ENCODE measurements at places on chromosomes 1 and 21. TPM values are rescaled to one million over a fixed set of nuclear protein-coding genes. Genes with fewer than 3 reads are reported as not detected.

TOE1 gene
- 12.9 TPM for total RNA-seq

F13B gene
- under 0.01 TPM for total RNA-seq

AIRE gene
- total RNA-seq = not detected

ADPRS gene
- 26.4 TPM for total RNA-seq

INSRR gene
- total RNA-seq = not detected

CRB1 gene
- total RNA-seq = not detected

SESN2 gene
- 5.0 TPM for total RNA-seq

MFSD2A gene
- total RNA-seq = 0.44 TPM

LY9 gene
- not detected for total RNA-seq

EPHA10 gene
- total RNA-seq = not detected

OR2L5 gene
- not detected for total RNA-seq

LCA5L gene
- total RNA-seq = 0.22 TPM

ELK4 gene
- 26.4 TPM for total RNA-seq

MX2 gene
- total RNA-seq = under 0.01 TPM

SPRR2A gene
- not detected for total RNA-seq

S100A2 gene
- 0.79 TPM for total RNA-seq

CYP4X1 gene
- 0.87 TPM for total RNA-seq

HPCAL4 gene
- total RNA-seq = not detected

BRINP3 gene
- not detected for total RNA-seq

PRELP gene
- total RNA-seq = not detected

BMP8B gene
- total RNA-seq = under 0.01 TPM

TOMM20 gene
- total RNA-seq = 78.5 TPM

ADAMTS5 gene
- total RNA-seq = under 0.01 TPM

ADAM30 gene
- not detected for total RNA-seq

DPH5 gene
- 13.9 TPM for total RNA-seq

OR6F1 gene
- not detected for total RNA-seq

SLC6A17 gene
- total RNA-seq = 1.1 TPM

TMEM269 gene
- total RNA-seq = not detected

MPL gene
- total RNA-seq = not detected

GPR37L1 gene
- not detected for total RNA-seq

ITLN2 gene
- total RNA-seq = not detected

ASCL5 gene
- total RNA-seq = not detected

VWA1 gene
- total RNA-seq = 5.0 TPM

VAV3 gene
- 59.1 TPM for total RNA-seq

CA6 gene
- total RNA-seq = not detected

PDZK1 gene
- not detected for total RNA-seq

HAO2 gene
- not detected for total RNA-seq

TIAM1 gene
- total RNA-seq = 0.22 TPM

NFASC gene
- total RNA-seq = under 0.01 TPM

POMGNT1 gene
- 40.5 TPM for total RNA-seq

HTR1D gene
- under 0.01 TPM for total RNA-seq

TNFRSF1B gene
- total RNA-seq = 8.7 TPM

LRRC7 gene
- under 0.01 TPM for total RNA-seq

ALX3 gene
- total RNA-seq = not detected

RNPEP gene
- total RNA-seq = 24.2 TPM

TNFRSF18 gene
- 0.22 TPM for total RNA-seq

PSRC1 gene
- total RNA-seq = 2.8 TPM

SPRR1A gene
- total RNA-seq = not detected

CTSK gene
- 0.65 TPM for total RNA-seq

OR10Z1 gene
- total RNA-seq = not detected

CSMD2 gene
- under 0.01 TPM for total RNA-seq

SPRR2B gene
- total RNA-seq = not detected

Data from lung microvascular endothelial cell (primary cell).